ENCODE measurements at places on chromosomes 1 and 21. TPM values are rescaled to one million over a fixed set of nuclear protein-coding genes. Genes with fewer than 3 reads are reported as not detected.

GRCh38 chr1:29695036-29695435 lies 458.7 kb downstream of the PTPRU start:
- no peak for DNase-seq

DNA sequence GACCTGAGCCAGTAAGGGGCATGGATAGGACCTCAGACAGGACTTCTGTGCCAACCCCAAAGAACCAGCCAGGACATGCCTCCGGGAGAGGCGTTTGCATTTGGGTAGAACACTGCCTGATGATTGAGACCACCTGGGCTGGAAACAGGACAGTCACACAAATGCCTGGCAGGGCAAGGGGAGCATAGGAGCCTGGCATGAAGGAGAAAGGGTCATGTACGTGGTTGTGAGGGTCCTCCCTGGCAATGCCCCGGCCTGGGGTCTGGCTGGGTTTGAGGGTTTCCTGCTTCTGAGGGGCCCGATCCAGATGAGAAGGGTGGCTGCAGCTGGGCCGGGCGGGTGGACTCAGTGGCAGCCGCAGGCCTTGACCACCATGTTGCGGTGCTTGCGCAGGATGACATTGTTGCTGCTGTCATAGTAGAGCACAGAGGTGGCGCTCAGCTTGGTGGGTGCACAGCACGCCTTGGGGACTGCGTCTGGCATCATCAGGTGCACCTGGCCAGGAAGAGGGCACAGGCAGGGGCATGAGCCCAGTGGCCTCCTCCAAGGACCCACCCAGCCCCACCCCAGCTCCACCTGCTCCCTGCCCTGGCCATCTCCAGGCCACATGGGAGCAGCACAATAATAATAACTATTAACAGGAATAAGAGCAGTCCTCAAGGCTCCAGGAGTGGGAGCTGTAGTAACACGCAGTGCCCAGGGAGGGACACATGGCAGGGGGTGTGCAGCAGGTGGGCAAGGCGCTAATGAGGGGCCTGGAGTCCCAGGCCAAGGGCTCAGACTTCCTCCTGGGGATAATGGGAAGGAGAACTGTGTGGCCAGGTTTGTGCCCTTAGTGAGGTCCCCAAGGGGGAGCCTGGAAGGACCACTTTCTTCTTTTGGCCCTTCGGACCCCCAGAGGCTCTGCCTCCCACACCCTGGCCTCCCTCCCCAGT lies 10.8 kb downstream of the OXCT2 start:
- no peak for DNase-seq

DNA sequence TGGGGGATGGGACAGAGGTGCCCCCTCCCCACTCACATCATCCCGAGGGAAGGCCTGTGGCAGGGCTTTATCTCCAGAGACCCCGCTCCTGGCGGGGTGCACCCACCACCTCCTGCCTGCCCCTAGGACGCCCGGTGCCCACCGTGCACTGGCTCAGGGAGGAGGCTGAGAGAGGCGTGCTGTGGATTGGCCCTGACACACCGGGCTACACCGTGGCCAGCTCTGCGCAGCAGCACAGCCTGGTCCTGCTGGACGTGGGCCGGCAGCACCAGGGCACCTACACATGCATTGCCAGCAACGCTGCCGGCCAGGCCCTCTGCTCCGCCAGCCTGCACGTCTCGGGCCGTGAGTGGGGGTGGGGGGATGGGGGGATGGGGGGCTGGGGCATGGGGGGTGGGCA lies 71.7 kb downstream of the TRIM11 start:
- no peak for DNase-seq

- no peak for DNase-seq
Measured at GRCh38 chr21:35170244-35170643, 121.1 kb upstream of the RUNX1 start.

- no peak for DNase-seq
Measured at GRCh38 chr1:213397638-213398037, 346.6 kb downstream of the RPS6KC1 start.

GRCh38 chr1:164780111-164780812 lies 221.3 kb downstream of the PBX1 start:
- no peak for DNase-seq

- DNase-seq, result no peak
Measured at GRCh38 chr1:156711011-156711817, 5.8 kb upstream of the CRABP2 start.

DNA sequence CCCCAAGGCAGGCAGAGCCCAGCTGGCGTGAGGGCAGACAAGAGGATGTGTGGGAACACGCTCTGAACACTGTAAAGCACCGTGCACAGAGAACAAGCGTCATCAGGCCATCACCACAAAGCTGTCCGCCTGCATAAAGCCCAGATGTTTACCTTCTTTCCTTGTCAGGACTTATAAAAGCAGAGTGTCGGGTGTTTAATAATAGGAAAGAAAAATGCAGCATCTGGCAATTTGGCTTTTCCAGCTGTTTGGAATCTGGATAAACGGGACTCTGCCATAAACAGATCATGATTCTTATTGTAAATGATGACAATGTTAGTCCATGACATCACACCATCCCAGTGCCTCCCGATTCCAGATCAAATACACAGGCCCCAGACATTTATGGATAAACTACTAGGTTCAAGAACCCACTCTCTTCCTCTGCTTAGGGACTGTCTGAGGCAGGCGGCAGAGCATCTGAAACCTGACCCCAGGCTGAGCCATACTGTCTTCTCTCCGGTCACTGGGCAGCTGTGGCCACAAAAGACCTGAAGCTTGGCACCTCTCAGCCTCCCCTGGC lies 4.2 kb downstream of the GLIS1 start:
- DNase-seq, result peak; percentile 61

GRCh38 chr1:169623132-169623926 lies 6.6 kb downstream of the SELP start:
- no peak for DNase-seq

DNA sequence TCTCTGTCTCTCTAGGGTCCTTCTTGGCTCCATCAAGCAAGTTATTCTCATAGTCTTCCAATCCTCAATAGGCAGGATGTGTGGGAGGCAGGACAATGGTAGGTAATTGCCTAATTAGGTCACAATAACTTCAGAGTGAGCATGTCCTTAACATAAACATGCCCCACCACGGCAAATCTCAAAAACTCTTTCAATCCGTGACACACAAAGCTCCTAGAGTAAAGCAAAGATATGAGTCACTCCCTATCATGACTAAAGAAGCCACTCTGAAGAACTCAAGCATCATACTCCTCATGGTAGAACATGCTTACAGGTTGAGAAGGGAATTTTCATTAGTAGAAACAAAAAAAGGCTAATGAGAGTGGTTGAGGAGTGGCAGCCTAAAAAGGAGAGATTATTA lies 4.9 kb downstream of the HAO2 start:
- DNase-seq, result peak; percentile 78

DNA sequence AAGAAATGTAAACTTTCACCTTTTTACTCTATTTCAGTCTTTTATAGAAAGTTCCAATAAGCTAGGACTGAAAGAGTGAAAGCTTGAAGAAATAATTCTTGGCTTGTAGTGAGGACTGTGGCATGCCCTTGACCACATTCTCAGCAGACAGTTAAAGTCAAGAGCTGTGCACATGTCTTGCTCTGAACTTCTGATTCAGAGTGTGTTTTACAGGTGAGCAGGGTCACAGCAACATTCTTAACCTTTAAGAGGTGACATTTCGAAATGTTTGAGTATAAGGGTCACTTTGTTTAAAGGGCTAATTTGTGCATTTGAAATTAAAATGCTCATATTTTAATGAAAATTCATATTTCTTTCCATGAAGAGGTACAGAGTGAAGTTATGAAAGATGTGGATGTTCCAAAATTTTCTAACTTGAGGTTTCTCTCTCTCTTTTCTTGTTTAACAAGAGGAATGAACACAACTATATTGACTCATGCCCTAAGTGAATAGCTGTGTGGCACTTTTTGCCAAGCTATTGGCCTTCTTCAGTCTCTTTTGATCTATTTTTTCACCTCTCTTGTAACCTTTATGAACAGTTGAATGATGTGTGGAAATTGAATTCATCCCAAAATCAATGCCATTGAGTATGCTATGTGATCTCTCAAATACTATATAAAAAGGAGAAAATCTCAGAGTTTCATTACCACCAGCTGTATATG lies 918.1 kb downstream of the ADGRL2 start:
- no peak for DNase-seq

GRCh38 chr1:212326541-212326940 lies 41.3 kb downstream of the PPP2R5A start:
- DNase-seq, result no peak

DNA sequence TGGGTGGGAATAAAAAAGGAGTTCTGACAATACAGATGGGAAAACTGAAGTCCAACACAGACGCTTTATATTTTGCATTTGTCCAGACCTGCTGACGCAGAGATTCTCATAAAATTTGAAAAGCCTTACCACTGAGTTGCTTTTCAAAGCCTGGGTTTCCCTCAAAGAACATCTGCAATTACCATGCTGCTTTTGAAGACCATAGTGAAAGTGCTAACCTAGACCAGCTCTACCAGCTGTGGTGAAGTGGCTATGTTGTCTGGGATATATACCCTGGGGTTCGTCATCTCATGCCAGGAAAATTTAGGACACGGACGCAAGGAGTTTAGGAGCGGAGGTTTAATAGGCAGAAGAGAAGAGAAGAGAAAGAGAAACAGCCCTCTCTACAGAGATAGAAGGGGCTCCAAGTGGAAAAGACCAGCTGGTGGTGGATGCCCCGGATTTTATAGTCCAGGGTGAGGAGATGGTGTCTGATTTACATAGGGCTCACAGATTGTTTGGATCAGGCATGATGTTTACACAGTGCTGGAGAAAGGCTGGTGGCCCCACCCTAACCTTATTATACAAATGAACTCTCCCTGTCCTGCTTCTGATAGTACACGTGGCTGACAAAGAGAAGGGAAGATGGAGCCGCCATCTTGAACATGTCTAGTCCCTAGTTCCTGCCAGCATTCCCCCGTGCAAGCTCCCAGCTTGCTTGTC lies 73.8 kb downstream of the AK4 start:
- DNase-seq, result no peak

DNA sequence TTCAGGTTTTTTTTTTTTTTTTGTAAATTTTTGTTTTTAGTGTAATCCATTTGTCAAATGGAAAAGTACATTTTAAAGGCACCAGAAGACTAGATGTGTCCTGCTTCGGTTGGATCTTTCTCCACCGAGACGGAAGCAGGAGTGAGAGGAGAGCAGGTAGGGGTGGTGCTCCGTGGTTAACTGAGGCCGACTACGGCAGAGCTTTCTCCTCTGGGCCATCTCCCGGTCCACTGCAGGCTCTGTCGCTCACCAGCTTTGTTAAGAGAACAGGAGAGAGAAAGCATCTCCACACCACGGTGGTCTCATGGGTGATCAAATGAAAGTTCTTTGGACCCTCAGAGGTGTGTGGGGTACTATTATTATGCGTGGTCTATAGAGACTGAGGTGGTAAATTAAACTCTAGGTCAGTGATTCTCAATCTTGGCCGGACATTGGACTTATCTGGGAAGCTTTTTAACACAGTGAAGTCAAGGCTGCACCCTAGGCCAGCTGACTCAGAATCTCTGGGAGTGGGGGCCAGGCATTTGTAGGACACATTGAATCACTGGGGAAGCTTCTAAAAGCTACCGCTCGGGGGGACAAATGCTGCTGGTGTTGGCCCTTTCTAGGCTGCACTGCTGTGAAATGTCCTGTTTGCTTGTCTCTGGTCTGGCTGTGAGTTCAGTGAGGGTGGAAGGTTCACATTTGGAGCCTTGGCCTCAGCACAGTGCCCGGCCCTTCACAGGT lies 25.0 kb downstream of the ABCA4 start:
- no peak for DNase-seq

GRCh38 chr1:5161372-5161771 lies 507.0 kb downstream of the AJAP1 start:
- DNase-seq, result no peak

DNA sequence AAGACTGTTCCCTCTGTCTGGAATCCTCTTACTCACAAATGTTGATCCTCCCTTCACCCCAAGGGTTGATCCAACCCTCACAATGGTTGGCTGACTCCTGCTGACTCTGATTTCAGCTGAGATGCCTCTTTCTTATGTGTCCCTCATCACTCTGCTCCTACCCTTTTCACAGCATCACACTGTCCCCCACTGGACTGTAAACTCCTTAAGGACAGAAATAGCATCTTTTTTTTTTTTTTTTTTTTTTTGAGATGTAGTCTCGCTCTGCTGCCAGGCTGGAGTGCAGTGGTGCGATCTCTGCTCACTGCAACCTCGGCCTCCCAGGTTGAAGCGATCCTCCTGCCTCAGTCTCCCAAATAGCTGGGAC lies 97.9 kb upstream of the SYT6 start:
- DNase-seq, result no peak

- DNase-seq, result no peak
Measured at GRCh38 chr1:28308750-28309149, 20.1 kb upstream of the MED18 start.

- DNase-seq, result no peak
Measured at GRCh38 chr1:42873670-42874069, 27.3 kb downstream of the ZNF691 start.

- no peak for DNase-seq
Measured at GRCh38 chr1:208272713-208273112, 28.5 kb upstream of the PLXNA2 start.

DNA sequence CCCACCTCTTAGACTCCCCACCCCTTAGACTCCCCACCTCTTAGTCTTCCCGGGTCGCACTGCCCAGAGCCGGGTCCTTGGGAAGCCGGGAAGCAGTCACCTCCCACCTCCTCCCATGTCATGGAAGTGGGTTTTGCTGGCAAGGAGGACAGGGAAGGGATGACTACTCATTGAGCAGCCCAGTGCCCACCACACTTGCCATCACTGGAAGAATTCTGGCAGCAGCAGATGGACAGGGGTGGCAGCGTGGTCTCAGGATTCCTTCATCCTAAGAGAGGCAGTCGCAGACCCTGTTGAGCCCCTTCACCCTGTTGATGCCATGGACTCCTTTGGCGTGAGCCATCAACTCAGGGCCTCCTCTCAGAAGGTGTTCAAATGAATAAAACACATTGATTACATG lies 140.8 kb downstream of the PGBD5 start:
- DNase-seq, result no peak

GRCh38 chr1:186420923-186421322 lies 40.0 kb downstream of the PDC start:
- no peak for DNase-seq

DNA sequence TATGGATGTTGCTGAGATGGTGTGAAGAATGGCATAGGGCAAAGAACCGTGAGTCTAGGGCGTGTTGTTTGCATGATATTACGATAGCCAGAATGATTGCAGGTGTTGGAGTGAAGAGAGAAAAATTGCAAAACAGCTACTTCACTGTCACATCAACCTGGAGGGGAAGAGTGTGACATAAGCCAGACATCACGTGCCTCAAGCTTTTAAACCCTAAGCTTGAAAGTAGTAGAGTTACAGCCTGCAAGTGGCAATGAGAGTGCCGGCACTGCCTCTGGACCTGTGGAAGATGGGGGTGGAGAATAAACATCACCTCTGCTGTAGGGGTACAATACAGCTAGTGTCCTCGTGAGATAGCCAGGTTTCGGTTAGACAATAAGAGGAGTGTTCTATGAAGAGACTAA lies 11.1 kb downstream of the EEIG2 start:
- no peak for DNase-seq

Gene SYT11
- 0.44 TPM for total RNA-seq

Gene RPE65
- not detected for total RNA-seq

Gene FAM72D
- 10.7 TPM for total RNA-seq

Gene AIRE
- not detected for total RNA-seq

Gene HENMT1
- total RNA-seq, result 1.1 TPM

Gene ABCD3
- 36.3 TPM for total RNA-seq

Gene IL23R
- not detected for total RNA-seq

Gene DDR2
- 1.4 TPM for total RNA-seq

Gene LCE4A
- total RNA-seq, result not detected

Measured in PC-3 (cell line).